ENCODE measurements at places on chromosomes 6 and 20. TPM values are rescaled to one million over a fixed set of nuclear protein-coding genes. Genes with fewer than 3 reads are reported as not detected.

- no peaks in the 10 kb centered on the region for H3K36me3 ChIP-seq
- peak overlapping the region; percentile 15 for H3K27ac ChIP-seq
- peaks cover 4% of the 10 kb centered on the region for H3K4me1 ChIP-seq
- H3K4me3 ChIP-seq = no peak overlapping the region
- DNase-seq = peak; percentile 38
These were observed 28.5 kb downstream of the SLC35D3 start for GRCh38 chr6:136950436-136951126.

DNA sequence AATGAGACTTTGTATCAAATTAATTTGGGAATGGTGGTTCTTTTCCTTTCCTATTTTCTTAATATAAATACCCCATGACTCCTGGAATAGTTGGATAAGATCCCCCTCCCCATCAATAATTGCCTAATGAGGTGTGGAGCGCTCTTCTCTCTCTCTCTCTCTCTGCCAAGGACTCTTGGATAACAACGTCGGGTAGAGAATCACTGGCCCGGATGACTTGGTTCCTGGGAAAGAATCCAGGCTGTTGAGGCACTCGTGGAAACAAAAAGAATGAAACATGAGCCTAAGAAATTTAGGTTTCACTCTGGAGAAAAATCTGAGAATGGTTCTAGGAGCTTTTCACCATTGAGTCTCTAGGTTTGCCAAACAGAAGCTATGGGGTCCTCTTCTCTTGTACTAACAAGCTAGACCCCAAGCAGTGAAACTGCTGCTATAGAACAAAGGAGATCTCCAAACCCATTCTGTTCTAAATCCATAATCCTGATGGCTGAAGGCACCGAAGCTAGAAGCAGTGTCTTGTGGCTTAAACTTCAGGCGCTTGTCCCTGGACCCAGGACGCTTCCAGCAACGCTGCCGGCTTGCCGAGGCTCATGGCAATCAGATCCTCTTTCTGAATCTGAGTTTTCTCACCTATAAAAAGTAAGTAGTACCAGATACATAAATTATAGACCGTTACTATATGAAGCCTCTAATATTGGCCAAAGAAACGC, 241.6 kb upstream of the BTBD3 start:
- no peak overlapping the region for H3K4me3 ChIP-seq
- H3K36me3 ChIP-seq = no peaks in the 10 kb centered on the region
- DNase-seq = no peak
- no peak overlapping the region for H3K27ac ChIP-seq
- no peaks in the 10 kb centered on the region for H3K4me1 ChIP-seq

- no peak overlapping the region for H3K4me3 ChIP-seq
- H3K4me1 ChIP-seq = no peaks in the 10 kb centered on the region
- no peaks in the 10 kb centered on the region for H3K36me3 ChIP-seq
- DNase-seq = no peak
- no peaks in the 10 kb centered on the region for H3K27me3 ChIP-seq
These were observed 34.5 kb downstream of the CENPW start for GRCh38 chr6:126374372-126374771.

The BNIP5 gene
- total RNA-seq = not detected

DNA sequence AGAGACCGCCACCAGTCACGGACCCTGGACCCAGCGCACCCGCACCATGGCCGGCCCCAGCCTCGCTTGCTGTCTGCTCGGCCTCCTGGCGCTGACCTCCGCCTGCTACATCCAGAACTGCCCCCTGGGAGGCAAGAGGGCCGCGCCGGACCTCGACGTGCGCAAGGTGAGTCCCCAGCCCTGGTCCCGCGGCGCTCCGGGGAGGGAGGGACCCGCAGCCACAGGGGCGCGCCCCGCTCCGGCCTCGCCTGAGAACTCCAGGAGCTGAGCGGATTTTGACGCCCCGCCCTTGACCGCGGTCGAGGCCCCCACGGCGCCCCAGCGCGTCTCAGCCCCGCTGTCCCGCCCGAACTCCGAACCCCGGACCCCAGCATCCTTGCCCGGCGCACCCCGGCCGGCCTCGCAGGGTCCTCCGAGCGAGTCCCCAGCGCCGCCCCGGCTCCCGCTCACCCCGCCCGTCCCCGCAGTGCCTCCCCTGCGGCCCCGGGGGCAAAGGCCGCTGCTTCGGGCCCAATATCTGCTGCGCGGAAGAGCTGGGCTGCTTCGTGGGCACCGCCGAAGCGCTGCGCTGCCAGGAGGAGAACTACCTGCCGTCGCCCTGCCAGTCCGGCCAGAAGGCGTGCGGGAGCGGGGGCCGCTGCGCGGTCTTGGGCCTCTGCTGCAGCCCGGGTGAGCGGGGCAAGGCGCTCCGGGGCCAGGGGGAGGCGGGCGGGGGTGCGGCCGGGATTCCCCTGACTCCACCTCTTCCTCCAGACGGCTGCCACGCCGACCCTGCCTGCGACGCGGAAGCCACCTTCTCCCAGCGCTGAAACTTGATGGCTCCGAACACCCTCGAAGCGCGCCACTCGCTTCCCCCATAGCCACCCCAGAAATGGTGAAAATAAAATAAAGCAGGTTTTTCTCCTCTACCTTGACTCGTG, at the start of gene OXT:
Gene OXT, plus strand, starts transcription at position 11 of the 920 bp plus-strand sequence. Its CDS starts 36 bp downstream, at position 47.
- H3K27me3 ChIP-seq = no peaks in the 10 kb centered on the region
- no peaks in the 10 kb centered on the region for H3K36me3 ChIP-seq
- H3K27ac ChIP-seq = no peak within 1 kb of the TSS
- H3K4me1 ChIP-seq = peaks cover 20% of the 10 kb centered on the region
- no peak within 1 kb of the TSS for H3K4me3 ChIP-seq

The CD24 gene
- 27.1 TPM for total RNA-seq

DNA sequence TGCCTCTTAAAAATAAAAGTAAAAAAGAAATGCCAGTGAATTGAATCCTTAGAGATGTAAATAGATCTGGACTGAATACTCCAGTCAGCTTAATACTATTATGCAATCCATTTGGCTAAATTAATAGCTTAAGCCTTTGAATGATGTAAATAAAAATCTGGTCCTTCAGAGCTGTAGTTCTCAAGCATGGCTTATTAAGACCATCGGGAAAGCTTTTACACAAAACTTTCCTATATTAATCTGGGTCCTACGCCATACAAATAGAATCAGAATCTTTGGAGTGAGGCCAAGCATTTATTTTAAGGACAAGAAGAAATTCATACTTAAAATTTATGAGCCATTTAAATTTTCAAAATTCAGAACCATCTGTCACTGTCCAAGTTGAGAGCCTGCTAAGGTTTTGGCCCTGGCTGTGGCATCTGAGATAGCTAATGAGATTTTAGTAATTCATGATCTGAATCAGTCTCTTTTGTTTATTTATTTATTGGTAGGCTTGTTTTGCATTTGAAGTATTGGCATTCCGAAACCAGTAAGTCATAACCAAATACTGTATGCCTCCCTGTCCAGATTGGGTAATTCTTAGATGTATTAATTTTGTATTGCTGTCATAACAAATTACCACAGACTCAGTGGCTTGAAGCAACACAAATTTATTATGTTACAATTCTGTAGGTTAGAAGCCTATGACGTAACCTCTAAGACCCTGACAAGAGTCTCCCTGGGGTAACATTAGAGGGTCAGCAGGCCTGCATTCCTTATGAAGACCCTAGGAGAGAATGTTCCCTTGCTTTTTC, 228.1 kb upstream of the RAB32 start:
- H3K27ac ChIP-seq = no peak overlapping the region
- no peak overlapping the region for H3K4me3 ChIP-seq
- no peaks in the 10 kb centered on the region for H3K36me3 ChIP-seq
- H3K4me1 ChIP-seq = no peaks in the 10 kb centered on the region

The LY6G5B gene
- 18.4 TPM for total RNA-seq

The BPIFA3 gene
- total RNA-seq = not detected

DNA sequence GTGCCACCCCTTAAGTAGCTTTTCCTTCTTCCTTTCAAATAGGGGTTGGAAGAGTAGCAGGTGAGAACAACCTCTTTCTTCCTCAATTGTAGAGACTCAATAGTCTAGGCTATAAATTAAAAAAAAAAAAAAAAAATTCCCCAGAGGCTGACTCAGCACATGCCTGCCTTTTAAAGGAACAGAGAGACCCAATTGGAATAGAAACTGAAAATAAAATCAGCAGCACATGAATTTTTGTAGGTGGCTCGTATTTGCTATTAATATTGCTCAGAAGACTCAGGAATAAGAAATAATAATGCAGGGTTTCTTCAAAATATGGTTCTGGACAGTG, 19.3 kb downstream of the TOP1 start:
- DNase-seq = no peak
- H3K4me1 ChIP-seq = peaks cover 21% of the 10 kb centered on the region
- no peaks in the 10 kb centered on the region for H3K27me3 ChIP-seq
- H3K27ac ChIP-seq = peak overlapping the region; percentile 82
- H3K36me3 ChIP-seq = peaks cover 2% of the 10 kb centered on the region
- H3K4me3 ChIP-seq = no peak overlapping the region

- DNase-seq = peak; percentile 18
- H3K4me3 ChIP-seq = peak overlapping the region; percentile 74
- H3K27ac ChIP-seq = peak overlapping the region; percentile 84
- H3K4me1 ChIP-seq = peaks cover 4% of the 10 kb centered on the region
These were observed 530 bp downstream of the GOPC start for GRCh38 chr6:117601811-117602150.

GRCh38 chr6:5071216-5071615, 13.9 kb upstream of the PPP1R3G start:
- no peak overlapping the region for H3K27ac ChIP-seq
- H3K27me3 ChIP-seq = peaks cover 8% of the 10 kb centered on the region
- no peak for DNase-seq

DNA sequence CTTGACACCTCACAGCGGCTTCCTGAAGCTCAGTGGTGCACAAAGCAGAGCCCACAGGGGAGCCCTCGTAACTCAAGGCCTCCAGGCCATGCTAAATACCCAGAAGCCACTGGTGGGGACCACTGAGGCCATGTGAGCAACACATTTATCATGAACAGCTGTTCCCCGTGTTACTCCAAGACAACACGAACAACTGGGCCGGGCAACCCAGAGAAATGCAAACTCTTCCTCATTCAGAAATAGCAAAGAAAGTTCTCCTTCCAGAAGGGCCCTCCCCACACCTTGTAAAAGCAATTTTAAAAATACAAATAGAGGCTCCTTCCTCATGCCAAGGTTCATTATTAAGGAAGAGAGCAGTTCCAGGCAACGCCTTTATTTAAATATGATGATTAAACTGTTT, 36.3 kb upstream of the SLCO4A1 start:
- peaks cover 45% of the 10 kb centered on the region for H3K4me1 ChIP-seq
- DNase-seq = no peak
- no peaks in the 10 kb centered on the region for H3K36me3 ChIP-seq
- H3K4me3 ChIP-seq = no peak overlapping the region

The RNF217 gene
- total RNA-seq = 26.5 TPM

The GID8 gene
- 31.6 TPM for total RNA-seq

The DLL1 gene
- total RNA-seq = not detected

DNA sequence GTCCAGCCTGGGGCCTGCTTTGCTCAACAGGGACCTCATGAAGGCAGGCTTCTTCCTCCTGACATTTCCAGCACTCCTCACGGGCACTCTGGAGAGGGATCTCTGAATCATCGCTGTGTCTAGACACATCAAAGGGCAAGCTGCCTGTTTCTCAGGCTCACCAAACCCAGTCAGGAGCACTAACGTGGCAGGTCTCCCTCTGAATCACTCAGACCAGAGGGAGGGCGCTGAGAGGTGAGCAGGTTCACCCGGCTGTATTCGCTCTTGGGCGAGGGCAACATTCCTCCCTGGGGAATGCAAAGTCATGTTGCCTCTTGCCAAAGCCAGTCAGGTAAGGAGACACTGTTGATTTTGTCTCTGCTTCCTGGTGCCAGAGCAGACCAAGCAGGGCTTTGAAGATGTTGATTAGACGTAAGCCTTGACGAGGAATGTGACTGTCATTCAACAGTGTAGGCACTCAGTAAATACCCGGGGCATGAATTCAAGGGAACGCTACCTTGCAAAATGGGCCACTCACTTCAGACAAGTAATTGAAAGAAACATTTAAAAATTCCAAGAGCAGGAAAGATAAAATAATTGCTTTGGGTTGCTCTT, 50.1 kb downstream of the CYP24A1 start:
- H3K4me3 ChIP-seq = no peak overlapping the region
- H3K27me3 ChIP-seq = 0 out of 3 replicates have a peak, but pooled peaks cover 3% of the 10 kb centered on the region
- H3K27ac ChIP-seq = no peak overlapping the region
- no peaks in the 10 kb centered on the region for H3K4me1 ChIP-seq
- no peaks in the 10 kb centered on the region for H3K36me3 ChIP-seq
- DNase-seq = no peak

The BHLHE23 gene
- total RNA-seq = not detected

The LBP gene
- total RNA-seq = 0.11 TPM

DNA sequence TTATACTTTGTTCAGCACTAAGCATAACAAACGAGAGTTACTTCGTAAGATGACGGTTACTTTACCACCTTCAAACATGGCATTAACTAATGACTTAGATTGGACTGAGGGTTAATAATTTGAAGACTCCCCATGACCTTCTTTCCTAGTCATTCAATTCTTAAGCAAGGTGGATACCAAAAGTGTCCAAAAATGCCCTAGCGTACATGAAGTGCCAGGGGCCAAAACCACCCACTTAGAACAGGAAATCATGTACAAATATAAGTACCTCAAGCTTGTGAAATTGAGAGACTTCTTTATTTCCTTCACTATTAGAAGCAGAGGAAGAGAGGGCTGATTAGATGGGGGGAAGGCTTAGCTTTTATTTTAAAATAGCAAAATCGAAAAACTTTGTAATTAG, 166.4 kb downstream of the ATXN1 start:
- H3K4me1 ChIP-seq = no peaks in the 10 kb centered on the region
- H3K36me3 ChIP-seq = no peaks in the 10 kb centered on the region
- H3K27me3 ChIP-seq = peaks cover 17% of the 10 kb centered on the region
- H3K4me3 ChIP-seq = no peak overlapping the region
- DNase-seq = no peak
- H3K27ac ChIP-seq = no peak overlapping the region

DNA sequence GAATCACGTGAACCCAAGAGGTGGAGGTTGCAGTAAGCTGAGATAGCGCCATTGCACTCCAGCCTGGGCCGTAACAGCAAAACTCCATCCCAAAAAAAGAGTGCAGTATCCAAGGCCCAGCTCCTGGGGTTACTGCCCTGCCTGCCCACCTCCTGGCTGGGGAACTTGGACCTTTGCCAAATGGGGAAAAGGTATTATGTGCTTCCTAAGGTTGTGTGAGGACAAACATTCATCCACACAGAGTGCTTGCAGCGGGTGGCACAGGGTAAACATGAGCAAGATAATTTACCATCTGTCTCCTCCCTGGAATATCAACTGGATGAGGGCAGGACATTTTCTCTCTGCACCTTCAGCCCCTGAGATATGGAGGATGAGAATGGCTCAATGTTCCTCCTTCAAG, 94.9 kb upstream of the POPDC3 start:
- H3K27ac ChIP-seq = no peak overlapping the region
- H3K4me1 ChIP-seq = no peaks in the 10 kb centered on the region
- no peak overlapping the region for H3K4me3 ChIP-seq

DNA sequence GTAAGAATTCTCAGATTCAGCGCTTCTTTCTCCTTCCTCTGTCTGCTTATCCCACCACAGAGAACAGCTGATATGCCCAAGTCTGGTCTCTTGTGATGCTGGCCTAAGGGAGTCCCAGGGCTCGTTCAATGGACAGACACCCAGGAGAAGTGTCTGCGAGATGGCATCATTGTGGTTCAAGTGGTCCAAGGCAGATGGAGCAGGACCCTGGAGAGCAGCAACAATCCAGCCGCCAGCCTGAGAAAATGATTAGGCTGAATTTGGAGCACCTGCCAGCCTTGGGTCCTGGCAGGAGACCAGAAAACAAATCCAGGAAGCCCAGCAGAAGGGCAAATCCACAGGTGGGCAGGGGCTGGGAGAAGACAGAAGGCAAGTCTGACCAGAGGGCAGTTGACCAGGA, 145.8 kb downstream of the PTPRT start:
- no peak overlapping the region for H3K27ac ChIP-seq
- H3K4me1 ChIP-seq = no peaks in the 10 kb centered on the region
- no peaks in the 10 kb centered on the region for H3K27me3 ChIP-seq
- no peaks in the 10 kb centered on the region for H3K36me3 ChIP-seq
- no peak for DNase-seq
